ENCODE measurements at places on chromosomes 12 and 14.

DNA sequence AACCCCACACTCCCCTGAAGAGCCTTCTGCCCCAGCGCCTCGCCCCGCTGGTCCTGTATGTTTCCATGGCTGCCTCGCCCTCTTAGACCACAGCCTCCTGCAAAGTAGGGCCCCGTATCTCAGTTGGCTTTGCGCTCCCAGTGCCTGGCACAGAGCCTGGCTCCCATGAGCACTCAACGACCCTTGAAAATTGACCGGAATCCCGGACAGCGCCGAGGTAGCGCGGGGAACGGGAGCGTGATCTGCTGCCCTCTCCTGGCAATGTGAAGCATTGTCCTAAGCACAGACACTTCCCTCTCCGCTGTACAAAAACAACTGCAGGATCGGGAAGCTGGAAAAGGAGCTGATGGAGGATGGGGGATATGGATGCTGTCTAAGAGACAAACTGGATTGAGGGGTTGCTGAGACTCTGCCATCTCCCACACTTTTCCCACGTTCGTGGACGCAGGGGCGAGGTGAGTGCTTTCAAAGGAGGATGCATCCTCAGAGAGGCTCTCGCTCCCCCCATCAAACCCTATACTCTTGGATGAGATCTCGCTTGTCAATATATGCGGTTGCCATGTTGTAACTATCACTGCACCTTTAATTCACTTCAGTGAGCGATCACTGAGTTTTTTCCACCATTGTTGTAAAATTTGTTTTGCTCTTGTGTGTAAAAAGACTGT, 10.7 kb upstream of the FKBP4 start:
- no peak for DNase-seq

DNA sequence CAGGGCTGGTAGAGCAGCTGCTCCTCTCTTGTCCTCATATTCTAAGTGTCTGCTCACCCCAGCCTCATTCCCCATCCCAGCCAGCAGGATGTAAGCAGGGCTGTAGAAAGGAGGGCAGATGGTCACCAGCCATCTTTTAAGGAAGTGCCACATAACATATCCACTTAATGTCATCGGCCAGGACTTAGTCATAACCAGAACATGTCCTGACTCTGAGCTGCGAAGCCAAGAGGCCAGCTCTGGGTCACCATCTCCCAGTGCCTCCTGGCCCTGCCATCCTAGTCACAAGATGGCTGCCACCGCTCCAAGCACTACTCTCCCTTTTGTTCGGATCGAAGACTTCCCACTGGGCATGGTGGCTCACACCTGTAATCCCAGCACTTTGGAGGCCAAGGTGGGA, 123.9 kb downstream of the PLXNC1 start:
- no peak for DNase-seq

DNA sequence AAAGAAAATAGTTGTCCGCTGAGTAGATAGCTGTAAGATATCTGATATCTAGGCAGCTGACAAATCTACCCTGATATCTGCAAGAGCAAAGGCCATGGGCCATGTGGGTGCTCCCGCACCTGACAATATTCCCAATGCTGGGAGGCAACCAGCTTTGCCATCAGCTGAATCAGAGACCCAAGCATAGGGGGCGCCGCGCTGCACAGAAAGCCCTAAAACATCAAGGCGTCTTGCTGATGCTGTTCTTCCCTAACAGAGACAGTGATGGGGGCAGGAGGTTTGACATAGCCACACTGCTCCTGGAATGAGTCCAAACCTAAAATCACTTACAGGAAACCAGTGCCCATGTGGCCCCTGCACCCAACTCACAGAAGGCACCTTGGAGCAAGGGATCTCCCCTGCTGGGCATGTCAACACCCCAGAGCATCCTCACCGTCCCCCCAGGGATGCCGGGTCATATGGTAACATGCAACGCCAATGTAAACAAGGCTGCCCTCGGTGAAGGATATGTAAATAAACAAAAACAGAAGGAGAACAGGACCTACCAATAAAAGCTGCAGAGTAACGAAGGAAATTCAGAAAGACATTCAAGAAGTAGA, 199.5 kb downstream of the TMEM132D start:
- no peak for DNase-seq

GRCh38 chr12:62604373-62604772, 137.7 kb downstream of the MON2 start:
- no peak for DNase-seq

GRCh38 chr14:80988735-80989429, 33.5 kb downstream of the TSHR start:
- DNase-seq, result no peak

DNA sequence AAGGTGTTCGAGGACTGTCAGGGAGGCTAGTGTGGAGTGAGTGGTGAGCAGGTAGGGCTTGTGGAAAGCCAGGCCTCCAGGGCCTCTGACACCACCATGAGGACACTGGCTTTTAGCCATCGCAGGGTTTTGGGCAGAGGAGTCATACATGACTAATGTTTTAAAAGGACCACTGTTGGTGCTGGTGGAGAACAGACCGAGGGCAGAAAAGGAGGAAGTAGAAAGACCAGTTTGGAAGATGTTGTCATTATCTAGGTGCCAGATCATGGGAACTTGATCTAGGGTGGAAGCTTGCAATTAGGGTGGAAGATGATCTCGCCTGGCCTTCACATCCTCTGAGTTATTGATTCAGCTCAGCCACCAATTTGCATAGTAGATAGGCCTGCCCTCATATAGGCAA, 144.2 kb downstream of the C12orf75 start:
- no peak for DNase-seq

- no peak for DNase-seq
These were observed 96.7 kb downstream of the ETV6 start for GRCh38 chr12:11746024-11746771.

- no peak for DNase-seq
These were observed 6.6 kb downstream of the TTC9 start for GRCh38 chr14:70648346-70648745.

- no peak for DNase-seq
These were observed 592 bp downstream of the KRT7 start for GRCh38 chr12:52233462-52234207.

DNA sequence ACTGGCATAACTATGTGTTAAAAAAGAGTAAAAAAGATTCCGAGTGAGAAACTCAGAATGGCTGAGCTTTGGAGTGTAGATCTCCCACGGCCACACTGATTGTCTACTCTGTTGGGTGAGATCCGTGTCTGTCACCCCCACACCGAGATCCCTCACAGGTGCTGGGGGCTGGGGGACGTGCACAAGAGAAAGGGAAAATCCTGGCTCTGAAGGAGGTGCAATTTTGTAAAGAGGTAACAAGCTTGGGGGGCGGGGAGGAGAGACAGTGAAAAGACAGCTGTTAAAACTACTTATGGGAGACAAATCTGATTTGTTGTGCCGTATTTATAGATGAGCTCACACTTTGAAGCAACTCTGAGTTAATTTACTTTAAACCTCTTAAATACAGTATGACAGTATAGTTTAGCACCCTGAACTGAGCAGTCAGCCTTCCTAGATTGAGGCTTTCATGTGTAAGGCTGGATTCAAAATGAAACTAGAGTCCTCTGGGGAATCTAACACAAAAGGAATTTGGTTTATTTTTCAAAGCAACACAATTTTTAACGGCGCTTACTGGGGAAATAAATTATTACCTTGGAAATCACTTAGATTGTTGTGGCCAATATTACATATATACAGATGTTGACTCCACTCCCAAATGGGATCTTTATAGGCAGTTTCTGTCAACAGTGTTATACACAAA, 167.4 kb upstream of the RGS6 start:
- DNase-seq, result no peak

All from fibroblast of skin of left biceps (primary cell).